ENCODE measurements at places on chromosomes 12 and 14.

DNA sequence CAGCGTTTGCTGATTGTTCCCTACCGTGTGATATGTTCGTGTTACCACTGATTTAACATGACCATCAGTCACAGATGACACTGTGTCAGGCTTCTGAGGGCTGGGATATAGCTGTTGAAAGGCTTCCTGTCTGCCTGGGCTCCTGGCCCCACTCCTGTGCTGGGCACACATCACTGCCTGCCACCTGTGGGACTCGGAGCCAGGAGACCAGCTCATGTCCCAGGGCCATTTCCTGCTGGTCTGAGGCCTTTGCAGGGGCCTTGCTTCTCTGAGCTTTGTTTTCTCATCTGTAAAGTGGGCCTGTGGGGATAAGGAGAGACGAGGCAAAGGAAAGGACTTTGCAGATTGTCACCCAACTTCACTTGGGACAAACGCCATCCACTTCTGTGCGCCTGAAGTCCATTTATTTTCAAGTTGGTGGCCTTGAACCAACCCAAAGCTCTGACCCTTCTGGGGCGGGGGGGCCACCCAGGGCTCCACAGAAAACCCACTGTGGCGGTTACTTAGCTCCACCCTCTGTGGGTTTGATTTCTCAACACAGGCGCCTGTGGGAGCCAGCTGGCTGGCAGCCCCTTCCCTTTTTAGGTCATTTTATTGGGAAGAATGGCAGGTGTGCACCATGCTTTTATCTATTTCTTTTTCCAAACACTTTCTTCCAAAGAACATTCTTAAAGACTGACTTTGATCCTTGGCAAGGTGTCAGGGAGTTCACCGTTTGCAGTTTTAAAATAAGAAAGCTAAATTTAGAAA is 54.1 kb downstream of the BEGAIN start:
- no peak for DNase-seq

GRCh38 chr12:15584366-15585041 is 204.7 kb downstream of the EPS8 start:
- no peak for DNase-seq

DNA sequence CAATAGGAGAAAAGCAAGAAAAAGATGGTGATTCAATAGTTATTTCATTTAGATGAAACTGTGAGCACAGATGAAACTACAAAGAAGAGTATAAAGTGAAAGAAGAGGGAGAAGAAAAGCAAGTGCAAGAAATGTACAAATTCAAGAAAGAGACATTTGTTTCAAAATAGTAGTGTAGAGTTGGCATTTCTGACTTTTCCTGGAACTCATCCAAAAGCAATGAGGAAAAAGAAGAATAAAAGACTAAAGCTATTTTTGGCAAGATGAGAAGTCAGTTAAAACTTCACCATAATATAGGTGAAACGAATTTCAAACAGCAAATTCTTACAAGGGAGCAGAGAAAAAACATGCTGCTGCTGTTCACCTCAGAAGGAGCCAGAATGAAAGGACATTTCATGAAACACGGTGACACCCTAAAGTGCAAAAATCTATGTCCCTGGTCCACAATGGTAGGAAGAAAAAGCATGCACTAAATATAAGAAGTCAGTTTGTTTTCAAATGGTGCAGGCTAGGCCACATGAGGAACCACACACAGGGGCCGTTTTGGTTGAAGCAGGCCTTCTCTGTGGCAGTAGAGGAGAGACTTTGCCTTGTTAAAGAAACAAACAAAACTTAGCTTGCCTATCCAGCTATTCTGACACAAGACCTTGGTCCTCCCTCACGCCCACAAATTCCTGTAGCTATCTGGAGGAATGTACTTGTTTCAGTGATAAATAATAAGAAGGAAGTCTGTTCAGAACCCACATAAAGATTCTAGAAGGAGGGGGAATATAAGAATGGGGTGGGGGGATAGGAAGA is 11.1 kb upstream of the CMAS start:
- DNase-seq, result no peak

DNA sequence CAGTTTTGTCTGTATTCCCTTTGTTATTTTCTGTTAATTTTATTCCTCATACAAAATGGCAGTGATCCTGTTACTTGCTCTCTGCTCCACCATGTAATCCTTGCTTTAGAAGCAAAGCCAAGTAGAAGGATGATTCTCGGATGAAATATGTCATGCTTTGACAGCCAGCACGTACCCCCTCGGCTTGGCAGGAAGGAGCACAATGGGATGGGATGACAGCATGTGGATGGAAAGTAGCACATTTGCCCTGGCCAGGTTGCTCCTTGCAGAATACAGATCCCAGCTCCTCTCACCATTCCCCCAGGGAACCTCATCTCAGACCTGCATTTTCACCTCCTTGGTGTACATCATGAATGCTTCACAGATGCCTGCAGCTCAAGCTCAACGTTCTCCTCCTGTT is 35.1 kb upstream of the ATF1 start:
- no peak for DNase-seq

DNA sequence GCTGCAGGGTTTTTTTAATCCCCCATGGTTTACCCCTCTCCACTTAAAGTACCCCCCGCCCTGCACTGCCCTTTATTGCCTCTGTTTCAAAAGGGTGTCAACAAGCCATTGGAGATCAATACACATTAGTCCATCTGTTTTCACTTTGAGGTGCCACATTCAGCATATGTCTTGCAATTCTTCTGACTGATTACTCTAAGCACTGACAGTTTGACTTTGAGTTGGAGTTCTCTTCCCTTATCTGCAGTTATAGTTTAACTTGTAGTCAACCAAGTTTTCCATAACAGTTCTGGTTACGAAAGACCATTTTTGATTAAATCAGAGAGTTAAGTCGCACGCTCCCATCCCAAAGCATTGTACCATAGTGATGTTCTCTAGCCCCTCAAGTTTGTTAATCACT is 260.8 kb upstream of the TBX3 start:
- no peak for DNase-seq

DNA sequence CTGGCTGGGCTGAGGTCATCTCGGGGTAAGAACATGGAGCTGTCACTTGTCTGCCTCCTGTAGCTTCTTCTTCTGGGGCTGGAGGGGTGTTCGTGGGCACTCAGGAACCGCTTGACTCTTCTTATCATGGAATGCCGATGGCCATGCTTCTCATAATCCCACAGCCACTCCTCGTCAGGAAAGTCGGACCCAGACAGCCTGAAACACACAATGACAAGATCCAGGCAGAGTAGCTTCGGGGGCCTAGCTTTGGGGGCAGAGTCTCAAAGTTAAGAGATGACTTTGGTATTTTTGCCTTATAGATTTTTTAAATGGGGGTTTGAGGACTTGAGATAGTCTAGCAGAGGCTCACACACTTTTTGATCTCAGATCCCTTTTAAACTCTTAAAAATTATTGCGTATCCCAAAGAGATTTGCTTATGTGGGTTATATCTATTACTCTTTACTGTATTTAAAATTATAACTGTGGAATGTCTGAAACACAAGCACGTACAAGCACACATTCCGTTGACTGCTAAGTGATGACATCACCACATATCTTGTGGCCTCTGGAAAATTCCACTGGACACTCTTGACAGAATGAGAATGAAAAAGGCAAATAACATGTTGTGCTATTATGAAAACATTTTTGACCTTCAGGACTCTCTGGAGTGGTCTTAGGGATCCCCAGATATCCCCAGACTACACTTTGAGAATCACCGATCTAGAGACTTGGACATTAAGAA is 43.3 kb downstream of the BEST3 start:
- DNase-seq, result no peak

- peak; percentile 11 for DNase-seq
These were observed 276.3 kb upstream of the FAR2 start for GRCh38 chr12:28872654-28873268.
